ENCODE measurements at places on chromosomes 4 and X. TPM values are rescaled to one million over a fixed set of nuclear protein-coding genes. Genes with fewer than 3 reads are reported as not detected.

NCAPG gene
- 80.6 TPM for polyA plus RNA-seq

STPG2 gene
- polyA plus RNA-seq: not detected

ZDHHC15 gene
- 0.15 TPM for polyA plus RNA-seq

NLRP2B gene
- polyA plus RNA-seq: not detected

GRCh38 chr4:10688022-10688421 lies 3.5 kb upstream of the CLNK start:
- H3K4me1 ChIP-seq: peaks cover 38% of the 10 kb centered on the region
- H3K36me3 ChIP-seq: no peaks in the 10 kb centered on the region
- H3K27ac ChIP-seq: peak overlapping the region; percentile 71
- DNase-seq: peak; percentile 78

- H3K27ac ChIP-seq: no peak overlapping the region
- no peak for DNase-seq
- no peaks in the 10 kb centered on the region for H3K27me3 ChIP-seq
- no peak overlapping the region for H3K4me3 ChIP-seq
- no peaks in the 10 kb centered on the region for H3K4me1 ChIP-seq
These were observed 21.9 kb upstream of the ADH4 start for GRCh38 chr4:99165978-99166377.

GRCh38 chrX:19743386-19743785 lies 144.0 kb downstream of the SH3KBP1 start:
- H3K27ac ChIP-seq: peak overlapping the region; percentile 91
- peaks cover 5% of the 10 kb centered on the region for H3K36me3 ChIP-seq
- H3K4me1 ChIP-seq: peaks cover 47% of the 10 kb centered on the region
- no peak overlapping the region for H3K4me3 ChIP-seq

DNA sequence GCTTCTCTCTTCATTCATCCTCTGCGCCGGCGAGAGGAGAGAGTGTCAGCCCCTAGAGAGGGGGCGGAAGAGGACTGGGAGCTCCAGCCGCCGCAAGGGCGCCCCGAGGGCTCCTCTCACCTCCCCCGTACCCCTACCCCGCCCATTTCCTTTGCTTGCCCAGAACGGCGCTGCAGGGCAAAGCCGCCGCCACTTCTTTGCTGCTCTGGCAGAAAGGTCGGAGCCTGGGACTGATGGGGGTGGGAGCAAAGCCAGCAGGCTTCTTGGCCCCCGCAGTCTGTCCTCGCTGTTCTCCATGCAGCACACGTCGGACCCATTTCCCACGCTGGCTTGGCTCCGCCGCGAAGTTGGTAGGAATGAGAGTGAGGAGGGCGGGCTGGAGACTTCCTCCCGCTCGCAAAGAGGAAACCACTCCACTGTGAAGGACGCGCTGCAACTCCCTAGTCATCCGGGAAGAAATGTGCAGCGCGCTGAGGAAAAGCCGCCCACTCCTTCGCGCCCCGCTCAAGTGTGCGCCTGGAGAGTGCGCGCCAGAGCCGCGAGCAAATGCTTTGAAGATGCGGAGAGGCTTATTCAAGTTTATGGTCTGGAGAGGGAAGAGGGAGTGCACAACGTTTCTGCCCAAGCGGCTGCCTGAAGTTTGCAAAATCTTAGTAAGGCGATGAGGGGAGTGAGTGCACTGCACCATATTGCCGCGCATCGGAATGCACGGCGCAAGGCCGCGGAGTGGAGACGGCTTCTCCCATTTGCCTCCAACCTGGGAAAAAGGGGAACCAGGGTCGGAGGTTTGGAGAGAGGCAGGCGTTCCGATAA lies 2.8 kb upstream of the PCDH7 start:
- no peaks in the 10 kb centered on the region for H3K4me1 ChIP-seq
- DNase-seq: no peak
- no peak overlapping the region for H3K27ac ChIP-seq
- no peaks in the 10 kb centered on the region for H3K36me3 ChIP-seq
- H3K4me3 ChIP-seq: peak overlapping the region; percentile 47

DNA sequence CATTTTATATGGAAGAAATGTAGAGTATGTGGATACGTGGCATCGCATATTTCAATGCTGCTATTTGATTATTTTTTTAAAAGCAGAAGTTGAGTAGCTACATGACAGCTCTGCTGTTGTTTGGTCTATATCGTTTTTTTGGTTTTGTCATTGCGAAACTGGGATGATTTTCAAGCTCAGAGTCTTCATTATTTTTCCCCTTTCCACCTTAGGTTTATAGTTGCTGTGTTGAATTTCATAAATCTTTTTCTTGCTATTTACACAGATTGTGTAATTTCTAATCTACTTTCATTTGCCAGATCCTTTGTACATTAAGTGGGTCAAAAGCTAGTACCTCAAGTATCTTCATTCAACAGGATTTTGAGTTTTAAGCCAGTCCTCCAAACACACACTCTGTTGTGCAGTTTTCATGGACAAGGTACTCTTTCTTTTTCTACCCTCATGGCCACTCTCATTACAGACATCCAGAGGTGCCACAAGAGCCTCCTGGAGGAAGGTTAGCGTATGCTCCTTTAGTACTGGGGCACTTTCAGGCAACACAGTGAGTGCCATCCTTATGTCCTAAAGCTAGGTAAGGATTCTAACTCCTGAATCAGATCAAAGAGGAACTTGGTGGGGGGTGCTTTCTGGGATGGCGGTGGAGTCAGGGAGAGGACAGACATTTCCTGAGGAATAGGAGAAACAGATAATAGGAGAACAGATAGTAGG lies 123.2 kb downstream of the FHIP1A start:
- DNase-seq: no peak
- H3K27me3 ChIP-seq: no peaks in the 10 kb centered on the region
- no peaks in the 10 kb centered on the region for H3K36me3 ChIP-seq
- no peak overlapping the region for H3K4me3 ChIP-seq

- H3K36me3 ChIP-seq: no peaks in the 10 kb centered on the region
- no peak overlapping the region for H3K4me3 ChIP-seq
- H3K27ac ChIP-seq: no peak overlapping the region
These were observed 25.9 kb upstream of the ING2 start for GRCh38 chr4:183478926-183479325.
